ENCODE measurements at places on chromosomes 11 and 22.

- no peak for DNase-seq
These were observed 235.8 kb upstream of the PITPNB start for GRCh38 chr22:28154861-28155260.

- no peak for DNase-seq
These were observed 61.2 kb downstream of the GUCY1A2 start for GRCh38 chr11:106957030-106957482.

DNA sequence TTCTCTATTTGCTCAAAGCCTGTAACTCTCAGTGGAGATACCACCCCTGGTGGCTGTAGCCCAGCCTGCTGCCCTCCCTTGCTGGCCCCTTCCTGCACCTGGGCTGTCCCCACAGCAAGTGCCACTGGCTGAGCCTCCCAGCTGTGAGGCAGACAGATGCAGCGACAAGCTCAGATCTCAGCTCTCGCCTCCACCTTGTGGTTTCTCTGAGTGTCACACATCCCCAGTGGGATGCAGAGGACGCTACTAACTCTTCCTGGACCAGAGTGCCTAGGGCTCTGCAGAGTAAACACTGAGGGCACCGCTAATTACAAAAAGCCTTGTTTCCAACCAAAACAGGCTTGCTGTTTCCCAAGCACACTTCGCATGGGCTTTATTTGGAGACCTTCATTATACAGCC is 8.9 kb downstream of the YPEL1 start:
- DNase-seq, result peak; percentile 9

DNA sequence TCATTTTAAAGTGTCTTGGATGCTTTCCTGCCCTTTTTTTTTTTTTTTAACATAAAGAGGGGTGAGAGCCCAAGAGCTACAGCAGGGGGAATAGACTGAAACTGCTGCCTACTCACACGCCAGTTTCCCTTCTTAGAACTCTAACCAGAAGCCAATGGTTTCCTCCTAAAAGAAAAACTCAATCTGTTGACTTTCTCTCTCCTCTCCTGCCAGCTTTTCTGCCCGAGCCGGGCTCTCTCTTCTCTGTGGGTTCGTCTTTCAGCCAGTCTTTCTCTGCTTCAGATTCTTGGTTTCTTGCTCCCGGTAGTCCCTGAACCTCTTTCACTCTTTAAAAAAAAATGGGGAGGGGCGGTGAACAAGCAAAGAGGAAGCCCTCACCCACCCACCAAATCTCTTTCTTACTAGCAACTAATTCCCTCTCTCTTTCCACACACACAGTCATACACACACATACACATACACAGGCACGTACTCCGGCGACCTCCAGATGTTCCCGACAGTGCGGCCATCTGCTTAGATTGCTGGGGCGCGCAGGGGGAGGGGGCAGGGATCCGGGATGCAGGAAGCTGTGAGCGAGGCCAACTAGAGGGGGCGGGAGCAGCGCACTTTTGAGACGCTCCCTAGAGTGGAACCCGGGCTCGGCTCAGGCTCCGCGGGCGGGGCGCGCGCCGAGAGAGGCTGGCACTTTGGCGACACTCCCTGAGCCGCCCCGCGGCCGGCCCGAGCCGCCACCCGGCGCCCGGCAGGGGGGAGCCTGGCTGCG is 444 bp upstream of the TSKU start:
- peak; percentile 88 for DNase-seq

- no peak for DNase-seq
These were observed at the start of gene ATF4 for GRCh38 chr22:39520226-39521105. TSS of gene ATF4 (plus strand) at chr22:39520562. CDS start at chr22:39521446, 884 bp downstream.

DNA sequence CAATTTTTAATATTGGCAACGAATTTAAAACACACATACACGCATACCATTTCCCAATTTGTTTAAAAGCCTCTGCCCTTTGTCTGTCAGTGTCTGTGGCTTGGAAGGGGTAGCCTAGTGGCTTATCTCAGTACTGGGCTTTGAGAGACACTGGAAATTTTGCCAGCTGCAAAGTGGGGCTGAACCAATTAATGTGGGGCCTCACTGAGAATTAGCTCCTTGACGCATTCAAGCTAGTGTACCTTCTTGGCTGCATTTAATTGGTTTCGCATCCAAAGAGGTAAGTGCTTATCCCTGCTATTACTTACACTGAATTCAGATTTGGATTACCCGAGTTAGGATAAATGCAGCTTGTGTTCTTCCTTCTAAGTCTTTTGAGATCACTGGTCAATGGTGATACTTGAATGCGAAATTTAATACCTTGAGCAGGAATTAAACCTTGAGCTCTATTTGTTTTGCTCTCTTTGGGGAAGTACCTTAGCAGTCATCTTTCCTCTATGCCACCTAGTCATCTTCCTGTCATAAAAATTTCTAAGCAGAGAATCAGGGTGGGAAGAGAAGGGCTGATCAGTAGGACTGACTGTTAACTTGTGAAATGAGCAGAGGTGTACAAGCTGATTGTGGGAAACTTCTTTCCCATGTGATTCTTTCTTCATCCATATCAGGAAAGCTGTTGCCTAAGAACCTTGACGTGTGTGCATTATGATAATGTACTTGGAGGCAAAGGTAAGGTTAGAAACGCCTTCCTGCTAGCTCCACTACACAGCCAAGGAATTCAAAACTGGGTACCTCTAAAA is 187.7 kb upstream of the E2F8 start:
- no peak for DNase-seq

DNA sequence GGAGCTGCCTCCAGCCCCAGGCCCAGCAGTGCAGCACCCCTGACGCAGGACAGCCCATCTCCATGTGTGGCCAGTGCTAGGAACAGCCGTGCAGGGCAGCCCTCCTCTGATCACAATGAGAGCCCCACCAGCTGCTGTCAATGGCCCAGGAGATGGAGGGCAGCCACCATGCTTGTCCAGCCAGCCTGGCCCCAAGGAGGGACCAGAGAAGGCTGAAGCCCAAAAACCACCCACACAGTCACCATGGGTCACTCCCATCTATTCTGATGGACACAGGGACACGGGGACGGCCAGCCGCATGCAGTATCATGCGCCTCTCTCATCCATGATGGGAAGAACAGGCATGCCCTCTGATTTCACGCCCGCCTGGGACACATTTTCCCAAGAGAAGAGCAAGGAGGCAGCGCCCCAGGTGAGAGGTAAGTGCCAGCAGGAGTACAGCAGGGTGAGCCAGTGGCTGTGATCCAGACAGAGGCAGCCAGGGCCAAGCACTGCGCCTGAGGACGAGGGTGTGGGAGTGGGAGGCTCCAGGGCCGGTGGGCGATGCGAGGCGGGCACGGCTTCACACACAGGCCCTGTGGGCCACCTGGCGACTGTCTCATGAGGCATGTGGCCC is 33.6 kb upstream of the GNB1L start:
- DNase-seq, result no peak

DNA sequence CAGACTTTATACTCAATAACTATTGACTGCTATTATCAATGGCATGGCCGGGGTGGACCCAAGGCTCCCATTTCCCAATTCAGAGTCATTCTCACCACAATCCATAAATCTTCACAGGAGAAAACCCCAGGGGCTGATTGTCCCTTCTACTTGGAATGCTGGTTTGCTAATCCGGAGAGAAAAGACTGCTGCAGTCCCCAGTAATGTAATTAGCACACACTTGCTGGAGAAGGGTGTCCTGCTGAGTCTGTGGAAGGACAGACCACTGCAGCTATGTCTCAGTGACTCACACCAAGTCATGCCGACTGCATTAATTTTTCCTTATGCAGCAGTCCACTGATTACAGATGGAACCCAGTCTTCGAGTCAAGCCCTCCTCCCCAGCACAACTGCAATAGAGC is 5.9 kb upstream of the ETS1 start:
- no peak for DNase-seq

DNA sequence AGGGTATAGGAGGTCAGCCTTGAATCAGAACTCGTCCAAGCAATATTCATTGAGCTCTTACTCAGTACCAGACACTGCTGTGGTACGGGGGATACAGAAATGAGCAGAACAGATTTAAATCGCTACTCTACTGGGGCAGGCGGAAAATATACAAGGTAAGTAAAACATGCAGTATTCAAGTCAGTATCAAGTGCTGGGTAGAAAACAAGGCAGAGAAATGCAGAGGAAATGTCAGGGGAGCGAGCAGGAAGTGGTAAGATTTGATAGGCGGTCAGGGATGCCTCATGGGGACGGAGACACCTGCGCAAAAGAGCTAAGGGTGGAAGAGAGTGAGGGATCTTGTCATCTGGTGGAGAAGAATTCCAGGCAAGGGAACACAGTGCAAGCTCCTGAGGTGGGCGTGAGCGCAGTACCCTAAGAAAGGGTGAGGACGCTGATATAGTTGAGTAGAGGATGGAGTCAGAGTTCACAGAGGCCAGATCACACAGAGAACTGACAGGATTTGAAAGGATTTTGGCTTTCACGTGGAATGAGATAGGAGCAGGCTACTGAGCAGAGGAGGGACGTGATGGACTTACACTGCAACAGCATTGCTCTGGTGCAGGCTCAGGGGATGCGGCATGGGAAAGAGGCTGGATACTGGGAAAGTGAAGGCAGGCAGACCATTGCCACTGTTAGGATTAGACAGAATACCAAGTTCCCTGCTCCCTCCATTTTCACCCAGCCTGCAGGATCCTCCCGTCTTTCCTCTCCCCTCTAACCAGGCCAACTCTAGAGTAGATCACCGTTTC is 35.8 kb downstream of the SC5D start:
- no peak for DNase-seq

- peak; percentile 48 for DNase-seq
These were observed 3.6 kb downstream of the CD44 start for GRCh38 chr11:35142481-35143075.

GRCh38 chr11:59272771-59273372 is 60.1 kb upstream of the MPEG1 start:
- no peak for DNase-seq

- no peak for DNase-seq
These were observed 26.3 kb upstream of the PHF21B start for GRCh38 chr22:45036154-45036553.

DNA sequence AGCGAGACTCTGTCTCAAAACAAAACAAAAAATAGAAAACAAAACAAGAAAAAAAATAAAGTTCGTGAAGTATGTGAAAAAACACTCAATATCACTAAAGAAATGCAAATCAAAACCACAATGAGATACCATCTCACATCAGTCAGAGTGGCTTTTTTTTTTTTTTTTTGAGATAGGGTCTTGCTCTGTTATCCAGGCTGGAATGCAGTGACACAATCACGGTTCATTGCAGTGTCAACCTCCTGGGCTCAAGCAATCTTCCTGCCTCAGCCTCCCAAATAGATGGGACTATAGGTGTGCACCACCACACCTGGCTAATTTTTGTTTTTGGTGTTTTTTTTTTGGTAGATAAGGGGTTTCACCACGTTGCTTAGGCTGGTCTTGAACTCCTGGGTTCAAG is 37.5 kb downstream of the ATG16L2 start:
- DNase-seq, result no peak

GRCh38 chr11:95593111-95593510 is 196.5 kb downstream of the FAM76B start:
- DNase-seq, result no peak

DNA sequence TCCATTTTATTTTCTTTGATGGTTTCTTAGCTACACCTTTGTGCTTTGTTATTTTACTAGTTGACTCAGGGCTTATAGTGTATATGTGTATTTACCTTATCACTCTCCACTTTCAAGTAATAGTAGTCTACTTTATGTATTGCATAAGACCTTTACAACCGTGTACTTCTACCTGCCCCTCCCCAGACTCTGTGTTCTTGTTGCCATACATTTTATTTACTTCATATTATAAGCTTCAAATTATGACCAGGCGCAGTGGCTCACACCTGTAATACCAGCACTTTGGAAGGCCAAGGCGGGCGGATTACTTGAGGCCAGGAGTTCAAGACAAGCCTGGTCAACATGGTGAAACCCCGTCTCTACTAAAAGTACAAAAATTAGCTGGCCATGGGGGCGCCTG is 28.2 kb upstream of the CTSD start:
- DNase-seq, result no peak

DNA sequence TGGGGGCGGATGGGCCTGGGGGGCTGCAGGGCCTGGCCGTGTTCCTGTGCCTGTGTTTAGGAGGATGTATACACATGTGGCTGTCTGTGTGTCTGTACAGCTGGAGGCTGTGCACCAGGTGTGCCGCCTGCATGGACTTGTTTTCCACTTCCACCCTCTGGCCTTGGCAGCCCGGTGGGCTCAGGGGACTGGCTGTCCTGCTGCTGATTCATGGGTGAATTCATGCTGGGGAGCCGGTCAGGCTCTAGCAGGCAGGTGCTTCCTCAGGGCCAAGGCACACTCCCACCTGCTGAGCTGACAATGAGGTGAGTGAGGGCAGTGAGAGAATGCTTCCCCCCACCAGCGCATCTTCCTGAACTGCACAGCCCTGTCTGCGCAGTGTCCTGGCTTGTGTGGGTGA is 88.4 kb downstream of the CCDC81 start:
- no peak for DNase-seq

GRCh38 chr22:37636186-37636948 is 3.1 kb upstream of the SH3BP1 start:
- peak; percentile 54 for DNase-seq

DNA sequence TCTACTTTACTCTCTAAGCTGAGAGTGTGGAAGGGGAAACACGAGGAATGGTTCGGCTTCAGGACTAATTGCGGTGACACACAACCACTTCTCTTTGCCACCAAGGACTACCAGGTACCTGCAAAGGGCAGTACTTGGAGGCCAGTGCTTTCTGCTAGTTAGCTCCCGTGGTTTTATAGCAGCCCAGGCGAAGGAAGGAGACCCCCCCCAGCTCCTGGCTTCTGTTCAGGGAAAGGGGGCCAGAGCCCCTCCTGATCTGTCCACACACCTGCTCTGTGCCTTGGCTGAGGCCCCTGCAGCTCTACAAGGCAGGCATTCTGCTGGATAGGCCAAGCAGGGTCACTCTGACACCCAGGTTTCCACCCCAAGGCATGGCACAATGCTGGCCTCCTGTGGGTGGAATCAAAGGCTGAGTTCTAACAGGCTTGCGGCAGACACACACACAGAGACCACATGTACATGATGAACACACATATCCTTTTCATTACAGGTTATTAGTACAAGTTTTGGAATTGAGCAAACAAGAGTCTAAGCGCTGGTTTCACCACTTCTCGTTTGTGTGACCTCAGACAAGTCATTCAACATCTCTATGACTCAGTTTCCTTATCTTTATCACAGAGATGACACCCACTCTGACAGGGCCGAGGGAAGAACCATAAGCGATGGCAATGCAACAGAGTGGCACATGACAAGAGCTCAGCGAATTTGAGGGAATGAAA is 7.5 kb downstream of the SERPIND1 start:
- no peak for DNase-seq

DNA sequence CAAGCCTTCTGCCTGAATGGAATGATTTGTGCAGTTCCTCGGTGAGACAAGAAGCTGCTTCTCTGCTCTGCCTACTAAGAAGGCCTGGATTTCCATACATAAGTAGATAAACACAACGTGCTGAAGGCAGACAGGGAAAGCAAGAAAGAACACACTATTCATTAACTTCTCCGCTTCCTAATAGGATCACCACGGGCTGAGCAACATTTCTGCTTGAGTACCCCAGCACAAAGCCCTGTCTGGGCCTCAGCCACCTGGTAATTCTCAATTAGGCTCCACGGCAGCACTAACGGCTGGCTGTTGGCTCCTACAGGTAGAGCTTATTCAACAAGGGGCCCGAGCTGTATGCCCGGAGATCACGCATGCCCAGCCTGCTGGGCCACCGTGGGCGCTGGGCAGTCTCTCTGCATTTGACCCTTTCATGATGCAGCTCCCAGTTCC is 1156.6 kb downstream of the TBC1D22A start:
- DNase-seq, result no peak

GRCh38 chr11:7428196-7428595 is 57.1 kb upstream of the OLFML1 start:
- DNase-seq, result no peak

Measured in ACHN (cell line).